ENCODE measurements at places on chromosomes 16 and 17. TPM values are rescaled to one million over a fixed set of nuclear protein-coding genes. Genes with fewer than 3 reads are reported as not detected.

NPIPA3 gene
- 0.69 TPM for total RNA-seq

ALDH3A1 gene
- total RNA-seq, result not detected

GRCh38 chr16:26705346-26705745 is 361.4 kb upstream of the C16orf82 start:
- DNase-seq, result peak; percentile 39

DNA sequence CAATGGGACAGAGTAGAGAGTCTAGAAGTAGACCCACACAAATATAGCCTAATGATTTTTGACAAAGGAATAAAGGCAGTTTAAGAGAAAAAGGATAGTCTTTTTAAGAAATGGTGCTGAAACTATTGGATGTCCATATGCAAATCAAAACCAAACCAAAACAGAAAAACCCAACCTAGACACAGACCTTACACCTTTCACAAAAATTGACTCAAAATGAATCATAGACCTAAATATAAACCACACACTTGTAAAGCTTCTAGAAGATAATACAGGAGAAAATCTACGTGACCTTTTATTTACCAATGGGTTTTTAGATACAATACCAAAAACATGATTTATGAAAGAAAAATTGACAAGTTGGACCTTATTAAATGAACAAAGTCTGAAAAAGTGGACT is 66.4 kb upstream of the MPHOSPH6 start:
- no peak for DNase-seq

IFI35 gene
- 27.2 TPM for total RNA-seq

All from esophagus muscularis mucosa (tissue), 4 donors.